ENCODE measurements at places on chromosomes 16 and 17.
A peak's percentile ranks its signal among the peaks of the same experiment; 100 is the strongest.

DNA sequence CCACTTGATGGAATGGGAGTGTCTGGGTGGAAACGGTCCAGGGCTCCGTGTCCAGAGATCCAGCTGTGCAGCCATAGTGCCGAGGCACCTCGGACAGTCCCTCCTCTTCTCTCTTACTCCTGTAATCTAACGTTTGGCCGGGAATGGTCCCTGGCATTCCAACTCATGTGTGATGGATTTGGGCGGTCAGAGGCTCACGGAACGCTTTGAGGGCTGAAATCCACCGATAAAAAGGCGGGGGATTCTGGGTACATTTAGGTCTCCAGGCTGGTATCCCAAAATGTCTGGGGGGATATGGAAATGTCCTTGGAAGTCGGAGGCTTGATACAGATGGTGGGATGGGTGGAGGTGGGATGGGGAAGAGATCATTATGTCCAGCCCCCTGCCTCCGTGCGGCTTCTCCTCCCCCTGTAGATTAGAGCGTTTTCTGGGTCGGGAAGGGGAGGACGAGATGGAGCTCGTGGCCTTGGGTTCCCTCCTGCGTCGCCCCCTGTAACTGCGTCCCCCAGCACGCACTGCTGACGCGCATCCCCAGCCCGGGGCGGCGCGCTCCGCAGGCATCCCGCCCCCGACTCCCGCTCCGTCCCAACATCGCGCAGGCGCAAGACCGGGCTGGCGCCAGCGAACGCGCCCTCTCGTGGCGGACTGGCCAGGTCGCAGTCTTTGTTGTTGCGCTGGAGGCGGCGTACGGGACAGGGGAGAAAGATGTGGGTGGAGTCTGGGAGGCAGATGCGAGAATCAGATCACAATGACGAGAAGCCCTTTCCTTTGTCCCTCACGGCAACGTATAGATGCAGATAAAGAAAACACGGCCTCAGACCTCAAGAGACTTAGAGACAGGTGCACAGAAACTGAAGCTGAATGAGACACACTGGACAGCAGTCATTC, 4.5 kb upstream of the SGCA start:
- DNase-seq, result peak; percentile 92

GRCh38 chr16:67174706-67175231, 4.4 kb downstream of the NOL3 start:
- DNase-seq, result no peak

GRCh38 chr17:81459864-81460263, 52.7 kb downstream of the ACTG1 start:
- no peak for DNase-seq

- DNase-seq, result no peak
Measured at GRCh38 chr17:77503916-77504651, 363.3 kb downstream of the SEC14L1 start.

GRCh38 chr16:64381979-64382378, 739.9 kb downstream of the CDH11 start:
- no peak for DNase-seq

DNA sequence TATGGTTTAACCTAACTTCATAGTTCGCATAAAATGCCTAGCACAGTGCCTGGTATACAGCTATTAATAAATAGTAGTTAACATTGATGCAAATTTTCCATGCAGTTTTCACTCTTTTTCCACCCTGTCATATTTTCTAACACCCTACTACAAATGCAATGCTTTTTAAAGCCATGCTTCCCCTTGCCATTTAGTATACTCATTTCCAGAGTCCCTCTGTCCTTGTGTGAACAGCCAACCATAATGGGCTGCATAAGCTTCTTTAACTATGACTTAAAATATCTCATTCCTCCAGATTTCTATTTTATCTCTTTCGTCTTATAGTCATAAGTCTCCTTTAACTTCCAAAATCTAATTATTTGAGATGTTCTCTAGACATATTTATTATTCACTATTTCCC, 284.1 kb downstream of the GRIN2A start:
- DNase-seq, result no peak

GRCh38 chr16:69435977-69436820, 11.8 kb downstream of the CYB5B start:
- DNase-seq, result no peak

- no peak for DNase-seq
Measured at GRCh38 chr17:57574040-57574513, 171.0 kb downstream of the CCDC182 start.

- peak; percentile 58 for DNase-seq
Measured at GRCh38 chr17:4934173-4934979, 2.3 kb downstream of the GP1BA start.

DNA sequence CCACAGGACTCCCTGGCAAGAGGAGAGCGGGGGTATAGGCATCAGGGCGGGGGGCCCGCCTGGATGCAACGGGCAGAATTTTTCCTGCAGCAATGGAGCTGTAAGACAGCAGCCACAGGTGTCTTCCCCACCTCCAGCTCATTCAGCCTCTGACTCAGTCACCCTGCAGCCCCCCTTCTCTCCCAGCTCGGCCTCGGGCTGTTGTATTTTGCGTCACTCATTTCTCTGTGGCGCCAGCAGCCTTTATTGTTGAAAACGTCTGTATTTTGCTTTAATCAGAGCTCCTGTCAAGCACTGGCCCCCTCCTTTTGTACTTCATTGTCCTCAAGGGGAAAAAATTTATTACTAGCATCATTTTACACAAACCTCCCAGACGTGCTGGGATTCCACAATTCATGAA, 117.7 kb downstream of the WSCD1 start:
- DNase-seq, result no peak

GRCh38 chr16:67676939-67677338, 10.3 kb downstream of the C16orf86 start:
- no peak for DNase-seq

- DNase-seq, result no peak
Measured at GRCh38 chr17:31575043-31575442, 183.6 kb downstream of the RAB11FIP4 start.

DNA sequence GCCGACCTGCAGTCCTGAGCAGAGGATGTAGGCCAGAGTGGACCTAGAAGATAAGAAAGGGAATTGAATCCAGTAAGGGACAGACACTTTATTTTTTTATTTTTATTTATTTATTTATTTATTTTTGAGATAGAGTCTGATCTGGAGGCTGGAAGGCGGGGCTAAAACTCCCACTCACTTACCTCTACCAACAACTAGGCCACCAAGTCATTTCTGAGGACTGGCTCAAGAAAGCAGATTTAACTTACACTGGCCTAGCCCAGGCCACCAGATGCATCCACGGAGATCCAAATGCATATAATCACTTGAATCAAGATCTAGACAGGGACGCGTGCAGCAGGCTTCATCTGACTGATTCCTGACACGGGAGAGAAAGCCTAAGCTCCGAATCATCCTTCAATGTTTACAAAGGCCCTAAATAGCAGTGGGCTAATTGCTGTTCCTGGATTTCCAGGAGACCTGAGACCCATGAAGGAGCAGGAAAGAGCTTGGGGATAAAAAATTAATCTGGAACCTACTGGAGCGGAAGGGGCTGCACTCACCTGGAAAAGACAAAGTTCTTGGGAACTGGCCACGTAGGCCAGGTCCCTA, 1.1 kb upstream of the ALOX12 start:
- DNase-seq, result peak; percentile 41

GRCh38 chr17:44820631-44821212, 9.4 kb downstream of the GJC1 start:
- DNase-seq, result peak; percentile 95

DNA sequence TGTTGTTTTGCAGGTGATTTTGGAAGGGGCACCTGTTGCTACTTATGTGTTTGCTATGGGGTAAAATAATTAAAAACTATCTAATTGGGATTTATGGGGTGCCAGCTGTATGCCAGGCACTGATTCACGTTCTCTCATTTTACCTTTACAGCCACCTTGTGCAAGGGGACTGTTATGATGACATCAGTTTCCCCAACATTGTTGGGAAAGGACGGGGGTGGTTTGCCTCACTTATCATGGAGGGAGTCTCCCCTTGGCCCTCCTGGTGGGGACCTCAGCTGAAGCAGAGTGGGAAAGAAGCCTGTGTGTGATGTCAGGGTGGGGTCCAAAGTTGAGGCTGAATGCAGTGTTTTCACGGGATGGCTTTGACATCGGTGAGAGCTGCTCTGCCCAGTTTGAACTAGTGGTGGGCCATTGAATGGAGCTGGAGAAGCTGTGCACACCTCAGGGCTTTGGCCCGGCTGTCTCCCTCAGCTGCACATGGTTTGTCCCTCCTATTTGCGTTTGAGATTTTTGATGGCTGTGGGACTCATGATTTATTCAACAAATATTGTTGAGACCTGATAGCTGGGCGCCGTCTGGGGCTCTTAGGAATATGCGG, 36.1 kb downstream of the CMIP start:
- no peak for DNase-seq

DNA sequence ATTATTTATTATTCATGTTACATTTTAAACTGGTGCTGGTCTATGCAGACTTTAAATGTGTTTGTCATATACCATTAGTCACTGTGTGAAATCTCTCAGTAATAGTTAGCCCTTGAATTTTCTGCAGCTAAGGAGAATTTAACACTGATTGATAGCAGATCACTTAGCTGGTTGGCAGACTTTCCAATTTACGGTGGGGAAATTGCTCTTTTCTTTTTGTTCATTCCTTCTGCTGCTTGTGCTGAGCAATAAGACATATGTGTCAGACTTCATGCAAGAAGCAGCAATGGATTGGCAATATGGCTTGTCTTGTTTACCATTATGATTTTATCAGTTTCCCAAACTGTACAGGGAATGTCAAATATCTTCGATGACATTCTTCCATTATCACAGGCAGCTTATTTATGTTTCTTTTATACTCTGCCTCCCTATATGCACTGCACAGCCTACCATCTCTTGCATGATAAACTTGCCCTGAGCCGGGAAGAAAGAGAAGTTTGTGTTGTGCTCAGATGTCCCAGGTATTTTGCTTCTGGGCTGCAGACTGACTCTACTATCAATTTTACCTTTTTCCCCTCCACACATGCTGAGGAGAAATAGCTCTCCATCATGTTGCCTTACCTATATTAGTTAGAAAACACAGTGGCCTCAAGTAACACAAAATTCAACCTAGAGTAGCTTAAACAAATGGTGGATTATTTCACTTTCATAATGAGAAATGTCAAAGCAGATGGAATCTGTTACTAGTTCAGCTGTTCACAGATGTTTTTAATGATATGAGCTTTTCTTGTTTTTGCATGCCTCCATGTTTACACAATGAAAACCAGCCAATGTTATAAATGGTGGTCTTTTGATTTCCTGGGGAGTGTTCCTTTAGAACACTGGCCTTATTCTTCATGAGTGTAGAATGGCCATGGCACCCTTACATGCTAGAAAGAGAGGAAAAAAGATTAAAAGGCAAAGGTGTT, 968.1 kb upstream of the GOT2 start:
- DNase-seq, result no peak

- DNase-seq, result no peak
Measured at GRCh38 chr17:58282442-58282841, 1.7 kb upstream of the MPO start.

- DNase-seq, result no peak
Measured at GRCh38 chr17:14910916-14911315, 354.2 kb downstream of the PMP22 start.

GRCh38 chr16:56838622-56839337, 26.2 kb upstream of the SLC12A3 start:
- no peak for DNase-seq

GRCh38 chr17:63082273-63082861, 116.3 kb downstream of the TANC2 start:
- peak; percentile 37 for DNase-seq

GRCh38 chr16:56350491-56351405, 74.6 kb downstream of the AMFR start:
- no peak for DNase-seq

DNA sequence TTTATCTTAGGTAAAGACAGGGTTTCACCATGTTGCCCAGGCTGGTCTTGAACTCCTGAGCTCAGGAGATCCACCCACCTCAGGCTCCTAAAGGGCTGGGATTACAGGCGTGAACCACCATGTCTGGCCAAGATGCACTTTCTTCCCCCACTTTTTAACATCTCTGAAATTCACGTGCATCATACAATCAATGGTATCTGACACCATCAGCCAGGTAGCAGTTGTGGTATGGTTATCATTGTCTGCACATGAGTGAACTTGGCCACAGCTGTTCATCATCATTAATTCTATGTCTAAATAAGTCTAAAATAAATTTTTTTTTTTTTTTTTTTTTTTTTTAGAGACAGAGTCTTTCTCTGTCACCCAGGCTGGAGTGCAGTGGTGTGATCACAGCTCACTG, 34.2 kb upstream of the MYLK3 start:
- DNase-seq, result no peak

DNA sequence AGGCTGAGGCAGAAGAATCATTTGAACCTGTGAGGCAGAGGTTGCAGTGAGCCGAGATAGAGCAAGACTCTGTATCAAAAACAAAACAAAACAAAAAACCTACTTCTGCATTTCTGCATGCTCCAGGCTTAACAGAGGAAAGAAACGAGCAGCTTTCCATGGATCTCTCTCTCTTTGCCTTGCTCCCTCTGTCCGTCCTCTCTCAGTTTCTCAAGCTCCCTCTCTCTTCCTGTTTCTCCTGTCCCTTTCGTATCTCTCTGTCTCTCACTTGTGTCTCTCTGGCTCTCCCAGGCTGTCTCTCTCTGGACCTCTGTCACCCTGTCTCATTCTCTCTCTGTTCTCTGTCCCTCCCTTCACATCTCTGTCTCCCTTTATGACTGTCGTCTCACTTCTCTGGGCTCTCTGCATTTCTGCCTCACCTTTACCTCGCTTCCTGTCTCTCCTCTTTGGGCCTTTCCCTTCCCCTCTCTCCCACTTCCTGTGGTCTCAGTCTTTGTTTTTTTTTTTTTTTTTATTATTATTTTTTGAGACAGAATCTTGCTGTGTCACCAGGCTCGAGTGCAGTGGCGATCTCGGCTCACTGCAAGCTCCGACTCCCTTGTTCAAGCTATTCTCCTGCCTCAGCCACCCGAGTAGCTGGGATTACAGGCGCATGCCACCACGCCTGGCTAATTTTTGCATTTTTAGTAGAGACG, 4.1 kb upstream of the PITPNA start:
- DNase-seq, result no peak

DNA sequence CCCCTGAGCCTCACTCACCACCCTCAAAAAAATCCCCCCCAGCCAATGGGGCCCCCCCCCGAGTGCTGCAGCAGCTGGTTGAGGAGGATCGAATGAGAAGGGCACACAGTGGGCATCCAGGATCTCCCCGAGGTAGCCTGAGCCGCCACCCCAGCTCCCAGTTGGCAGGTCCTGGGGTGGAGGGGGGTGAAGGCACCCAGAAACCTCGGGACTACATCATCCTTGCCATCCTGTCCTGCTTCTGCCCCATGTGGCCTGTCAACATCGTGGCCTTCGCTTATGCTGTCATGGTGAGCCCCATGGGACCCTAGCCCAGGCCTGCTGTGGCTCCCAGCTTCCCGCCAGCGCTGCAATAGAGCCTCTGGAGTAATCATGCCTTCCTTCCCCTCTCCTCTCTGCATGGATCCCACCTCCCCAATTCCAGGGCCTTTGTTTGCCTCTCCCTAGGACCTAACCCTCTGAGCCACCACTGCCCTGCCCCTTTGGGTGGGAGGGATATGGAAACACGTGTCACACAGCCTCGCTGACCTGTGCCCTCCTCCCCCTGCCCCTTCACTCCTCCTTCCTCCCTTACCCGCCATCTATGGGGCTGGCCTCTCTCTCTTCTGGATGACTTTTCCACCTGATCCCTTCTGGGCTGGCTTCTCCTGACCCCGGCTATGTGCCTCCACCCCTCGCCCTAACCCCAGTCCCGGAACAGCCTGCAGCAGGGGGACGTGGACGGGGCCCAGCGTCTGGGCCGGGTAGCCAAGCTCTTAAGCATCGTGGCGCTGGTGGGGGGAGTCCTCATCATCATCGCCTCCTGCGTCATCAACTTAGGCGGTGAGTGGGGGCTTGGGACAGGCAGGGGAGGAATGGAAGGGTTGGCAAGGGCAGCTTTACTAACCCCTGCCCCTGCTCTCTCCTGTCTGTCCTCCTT, 1.9 kb downstream of the PRRT2 start:
- no peak for DNase-seq
